GM20000 (cell line): ENCODE measurements at places on chromosomes 6 and 20.

- DNase-seq, result no peak
These were observed 22.7 kb upstream of the TFAP2C start for GRCh38 chr20:56606174-56606945.

DNA sequence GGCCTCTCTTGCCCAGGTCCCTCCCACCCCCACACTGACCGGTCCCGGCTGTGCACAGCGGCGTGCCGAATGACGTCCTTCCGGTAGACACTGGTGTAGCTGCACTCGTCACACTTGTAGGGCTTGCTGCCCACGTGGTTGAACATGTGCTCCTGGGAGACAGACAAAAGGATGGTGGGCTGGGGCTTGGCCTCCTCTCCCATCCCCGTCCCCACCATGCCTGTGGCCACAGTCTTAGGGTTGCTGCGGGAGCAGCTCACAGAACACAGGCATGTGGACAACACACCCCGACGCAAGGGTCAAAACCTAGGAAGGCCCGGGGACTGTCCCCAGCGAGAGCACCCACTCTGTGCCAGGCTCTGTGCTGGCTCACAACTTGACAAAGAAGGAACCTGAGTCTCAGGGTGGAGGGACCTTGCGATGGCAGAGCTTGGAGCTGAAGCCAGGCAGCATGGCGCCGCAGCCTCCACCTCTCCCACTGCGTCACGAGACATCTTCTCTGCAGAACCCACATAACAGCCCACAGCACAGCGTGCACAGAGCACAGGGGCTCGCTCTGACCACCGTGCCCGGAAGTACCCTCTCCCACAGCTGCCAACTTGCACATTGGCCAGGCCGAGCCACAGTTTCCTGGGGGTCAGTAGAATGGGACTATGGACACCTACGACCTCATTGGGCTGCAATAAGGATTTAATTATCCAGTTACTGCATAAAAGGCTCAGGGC, 9.8 kb downstream of the ZNF335 start:
- no peak for DNase-seq

- no peak for DNase-seq
These were observed 984 bp downstream of the TNFRSF21 start for GRCh38 chr6:47308552-47309290.

GRCh38 chr6:43819958-43820357, 49.9 kb downstream of the VEGFA start:
- DNase-seq, result no peak

GRCh38 chr6:150624191-150624590, 24.5 kb downstream of the PLEKHG1 start:
- no peak for DNase-seq

GRCh38 chr6:34172961-34173775, 27.3 kb upstream of the GRM4 start:
- DNase-seq, result no peak

DNA sequence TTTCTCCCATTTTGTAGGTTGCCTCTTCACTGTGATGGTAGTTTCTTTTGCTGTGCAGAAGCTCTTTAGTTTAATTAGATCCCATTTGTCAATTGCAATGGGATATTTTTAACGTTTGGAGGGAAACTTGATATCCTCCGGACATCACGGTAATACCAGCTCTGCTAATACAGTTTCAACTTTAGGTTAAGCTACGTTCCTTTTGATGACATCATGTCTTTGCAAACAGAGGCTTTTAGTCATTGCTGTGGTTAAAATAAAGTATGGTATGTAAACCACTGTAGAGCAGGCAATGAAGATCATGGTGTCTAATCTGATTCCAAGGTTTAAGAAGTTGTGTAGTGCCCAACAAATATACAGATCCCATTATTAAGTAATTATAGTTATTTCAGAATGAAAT, 168.0 kb upstream of the CHD6 start:
- no peak for DNase-seq

DNA sequence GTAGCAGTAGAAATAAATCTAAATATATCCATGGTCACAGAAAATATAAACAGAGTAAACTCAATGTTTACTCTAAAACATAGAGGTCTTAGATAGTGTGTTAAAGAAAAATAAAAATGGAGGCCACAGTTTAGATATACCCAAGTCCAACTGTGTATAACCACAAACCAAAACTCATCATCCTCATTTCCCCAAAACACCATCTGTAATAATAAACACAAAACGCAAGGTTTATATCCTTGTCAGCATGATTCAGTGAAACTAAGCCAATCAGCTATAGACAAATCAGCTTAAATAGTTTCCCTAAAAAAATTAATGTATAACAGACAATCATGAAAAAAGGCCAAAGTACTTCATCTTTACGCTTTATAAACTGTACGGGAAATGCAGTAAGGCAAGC, 2.7 kb upstream of the HACE1 start:
- no peak for DNase-seq

- no peak for DNase-seq
These were observed 213.2 kb downstream of the ERMARD start for GRCh38 chr6:169964486-169965180.

GRCh38 chr6:158626360-158627167, 18.0 kb downstream of the DYNLT1 start:
- DNase-seq, result no peak

- no peak for DNase-seq
These were observed 524.6 kb upstream of the NOX3 start for GRCh38 chr6:155980014-155980767.

- no peak for DNase-seq
These were observed 3.4 kb downstream of the OGFRL1 start for GRCh38 chr6:71292001-71292400.

GRCh38 chr6:114534813-114535212, 192.0 kb upstream of the HS3ST5 start:
- DNase-seq, result no peak

DNA sequence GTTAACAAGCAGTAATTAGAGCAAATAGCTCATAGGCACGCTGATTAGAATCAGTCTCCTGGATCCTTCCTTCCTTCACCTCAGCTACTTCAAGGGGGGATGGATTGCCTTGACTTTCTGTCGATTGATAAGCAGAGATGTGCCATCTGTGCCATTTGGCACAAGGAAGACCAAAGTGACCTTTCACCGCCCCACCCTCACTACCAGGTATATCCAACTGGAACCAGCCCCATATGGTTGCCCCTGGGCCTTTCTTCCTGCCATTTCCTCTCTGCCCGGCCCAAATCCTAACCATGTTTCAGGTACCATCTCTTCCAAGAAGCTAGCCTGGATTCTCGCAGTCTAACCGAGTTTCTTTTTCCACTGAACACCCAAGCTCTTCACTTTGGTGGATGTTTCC, 8.7 kb upstream of the CPNE5 start:
- no peak for DNase-seq

- DNase-seq, result peak; percentile 36
These were observed 650 bp downstream of the DCBLD1 start for GRCh38 chr6:117483004-117483644.

DNA sequence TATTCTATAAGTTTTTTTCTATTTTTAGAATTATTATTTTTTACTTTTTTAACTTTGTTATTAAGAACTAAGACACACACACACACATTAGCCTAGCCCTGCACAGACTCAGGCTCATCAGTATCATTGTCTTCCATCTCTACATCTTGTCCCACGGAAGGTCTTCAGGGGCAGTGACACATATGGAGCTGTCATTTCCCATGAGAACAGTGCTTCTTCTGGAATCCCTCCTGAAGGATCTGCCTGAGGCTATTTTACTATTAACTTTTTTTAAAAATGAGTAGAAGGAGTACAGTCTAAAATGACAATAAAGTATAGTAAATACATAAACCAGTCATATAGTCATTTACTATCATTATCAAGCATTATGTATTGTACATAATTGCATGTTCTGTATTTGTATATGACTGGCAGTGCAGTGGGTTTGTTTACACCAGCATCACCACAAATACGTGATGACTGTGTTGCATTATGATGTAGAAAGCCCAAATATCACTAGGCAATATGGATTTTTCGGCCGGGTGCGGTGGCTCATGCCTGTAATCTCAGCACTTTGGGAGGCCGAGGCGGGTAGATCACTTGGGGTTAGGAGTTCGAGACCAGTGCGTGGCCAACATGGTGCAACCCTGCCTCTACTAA, 57.9 kb downstream of the HIVEP1 start:
- no peak for DNase-seq

GRCh38 chr20:13297147-13297899, 76.2 kb downstream of the ISM1 start:
- DNase-seq, result no peak

DNA sequence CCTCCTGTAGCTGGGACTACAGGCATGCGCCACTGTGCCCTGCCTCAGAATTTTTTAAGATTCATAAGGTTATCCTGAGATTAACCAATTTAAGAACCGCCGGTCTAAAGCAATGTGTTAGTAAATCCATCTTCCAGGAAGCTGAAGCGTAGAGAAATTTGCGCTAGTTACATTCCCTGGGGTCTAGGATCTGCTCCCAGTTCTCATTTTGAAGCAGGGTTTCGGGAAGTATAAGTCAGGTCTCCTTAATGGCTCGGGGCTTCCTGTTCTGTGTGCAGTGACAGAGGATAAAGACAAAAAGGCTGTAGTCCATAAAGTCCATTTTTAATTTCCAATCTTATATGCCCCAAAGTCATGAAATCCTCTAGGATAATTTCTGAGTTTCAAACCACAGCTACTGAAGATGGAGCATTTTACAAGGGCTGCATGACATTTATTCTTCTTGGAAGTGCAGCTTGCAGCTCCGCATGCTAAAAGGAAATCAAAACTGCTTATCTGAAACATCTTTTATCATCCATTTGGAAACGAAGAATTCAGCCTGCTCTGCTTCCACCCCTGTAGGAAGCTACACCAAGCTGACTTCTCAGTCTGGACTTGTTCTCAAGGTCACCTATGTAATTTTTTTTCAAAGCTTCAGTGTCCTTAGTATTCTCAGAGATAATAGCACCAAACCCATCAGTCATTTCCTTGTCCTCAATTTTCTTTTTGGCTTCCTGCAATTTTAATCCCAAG, 326.1 kb downstream of the PRL start:
- DNase-seq, result no peak

- DNase-seq, result no peak
These were observed 40.6 kb downstream of the CTNNBL1 start for GRCh38 chr20:37734228-37734985.

GRCh38 chr20:33793011-33793931, 17.9 kb upstream of the CHMP4B start:
- DNase-seq, result no peak

DNA sequence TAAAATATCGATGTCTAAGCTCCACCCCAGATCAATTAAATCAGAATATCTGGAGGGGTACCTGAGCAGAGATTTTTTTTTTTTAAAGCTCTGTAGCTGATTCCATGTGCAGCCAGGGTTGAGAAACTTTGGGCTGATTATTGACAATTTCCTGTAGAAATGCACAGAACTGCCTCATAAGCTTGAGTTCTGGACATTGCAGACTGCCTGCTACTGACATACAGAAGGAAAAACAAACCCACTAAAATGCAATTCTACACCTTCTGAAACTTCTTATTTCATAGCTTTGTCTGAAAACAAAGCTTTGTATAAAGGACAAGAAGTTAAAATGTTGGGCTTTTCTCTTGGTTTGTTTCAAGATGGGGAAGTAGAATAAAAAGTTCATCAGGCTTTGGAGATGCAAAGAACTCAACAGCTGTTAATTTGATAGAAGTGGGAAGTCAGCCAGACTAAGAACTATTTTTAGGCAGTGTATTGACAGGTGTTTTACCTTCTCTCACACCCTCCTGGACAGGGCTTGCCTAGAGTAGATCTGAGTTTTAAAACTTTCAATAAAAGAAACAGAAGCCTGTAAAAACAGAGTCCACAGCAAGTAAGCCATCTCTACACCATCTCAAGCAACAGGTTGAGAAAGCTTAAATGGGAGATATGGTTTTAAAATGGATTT, 147.7 kb downstream of the KCNQ5 start:
- DNase-seq, result no peak

- DNase-seq, result no peak
These were observed 8.3 kb downstream of the CD109 start for GRCh38 chr6:73704260-73704659.

- DNase-seq, result no peak
These were observed 8.3 kb downstream of the TBC1D7 start for GRCh38 chr6:13319891-13320564.

- DNase-seq, result no peak
These were observed 594.5 kb downstream of the RFPL4B start for GRCh38 chr6:112941613-112942012.

- no peak for DNase-seq
These were observed 129.1 kb upstream of the DOK5 start for GRCh38 chr20:54346276-54346675.

DNA sequence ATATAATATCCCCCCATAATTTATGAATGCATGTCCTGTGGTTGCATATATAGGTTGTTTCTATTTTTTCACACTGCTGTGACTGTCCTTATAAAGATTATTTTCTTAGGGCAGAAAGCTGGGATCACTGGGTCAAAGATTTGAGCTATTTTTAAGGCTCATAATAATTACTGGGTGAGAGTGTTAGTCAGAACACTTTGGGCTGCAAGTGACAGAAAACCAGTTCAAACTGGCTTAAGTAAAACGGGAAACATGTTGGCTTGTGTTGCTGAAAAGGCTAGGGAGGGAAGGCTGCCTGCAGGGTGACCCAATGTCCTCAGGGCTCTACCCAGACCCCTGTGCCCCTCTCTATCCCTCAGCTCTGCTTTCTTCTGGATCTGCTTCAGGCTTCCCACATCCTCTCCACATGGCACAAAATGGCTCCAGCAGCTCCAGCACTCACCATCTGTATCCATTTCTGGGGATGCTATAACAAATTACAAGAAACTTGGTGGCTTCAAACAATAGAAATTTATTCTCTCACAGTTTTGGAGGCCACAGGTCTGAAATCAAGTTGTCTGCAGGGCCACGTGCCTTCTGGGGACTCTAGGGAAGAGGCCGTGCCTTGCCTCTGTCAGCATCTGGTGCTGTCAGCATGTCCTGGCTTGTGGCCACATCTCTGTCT, 33.1 kb upstream of the MLN start:
- no peak for DNase-seq

GRCh38 chr6:152316024-152316423, 321.1 kb downstream of the SYNE1 start:
- DNase-seq, result no peak

DNA sequence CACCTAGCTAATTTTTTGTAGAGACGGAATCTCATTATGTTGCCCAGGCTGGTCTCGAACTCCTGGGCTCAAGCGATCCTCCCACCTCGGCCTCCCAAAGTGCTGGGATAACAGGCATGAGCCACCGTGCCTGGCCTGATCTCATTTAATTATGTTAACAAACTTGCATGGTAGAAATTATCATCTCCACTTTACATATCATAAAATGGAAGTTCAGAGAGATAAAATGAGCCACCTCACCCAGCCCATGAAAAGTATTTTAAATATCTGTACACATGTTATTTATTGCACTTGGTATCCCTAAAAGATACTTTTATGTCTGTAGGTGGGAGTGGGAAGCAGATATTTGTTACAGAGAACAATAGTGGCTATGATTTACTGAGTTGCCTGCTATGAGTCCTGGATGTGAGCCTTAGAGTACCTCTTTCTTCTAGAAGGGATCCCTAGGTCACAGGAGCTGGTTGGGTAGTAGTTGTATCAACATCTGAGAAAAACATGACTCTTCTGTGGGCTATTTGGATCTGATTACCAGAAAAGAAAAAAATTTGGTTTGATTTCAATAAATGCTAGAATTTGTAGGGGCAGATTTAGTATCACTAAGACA, 52.4 kb upstream of the EIF2S2 start:
- no peak for DNase-seq

- no peak for DNase-seq
These were observed 76.6 kb upstream of the RBM24 start for GRCh38 chr6:17204533-17204932.
